RPMI7951 (cell line): ENCODE measurements at places on chromosomes 16 and 17.

GRCh38 chr16:25771812-25772568, 80.2 kb downstream of the HS3ST4 start:
- DNase-seq: no peak

GRCh38 chr17:79150799-79151198, 76.2 kb downstream of the ENGASE start:
- DNase-seq: no peak

- peak; percentile 7 for DNase-seq
These were observed 7.4 kb upstream of the EFCAB13 start for GRCh38 chr17:47316311-47316710.

- DNase-seq: no peak
These were observed 36.5 kb downstream of the CPNE2 start for GRCh38 chr16:57128771-57129389.

- DNase-seq: no peak
These were observed 31.8 kb downstream of the MED13 start for GRCh38 chr17:62033317-62033716.

DNA sequence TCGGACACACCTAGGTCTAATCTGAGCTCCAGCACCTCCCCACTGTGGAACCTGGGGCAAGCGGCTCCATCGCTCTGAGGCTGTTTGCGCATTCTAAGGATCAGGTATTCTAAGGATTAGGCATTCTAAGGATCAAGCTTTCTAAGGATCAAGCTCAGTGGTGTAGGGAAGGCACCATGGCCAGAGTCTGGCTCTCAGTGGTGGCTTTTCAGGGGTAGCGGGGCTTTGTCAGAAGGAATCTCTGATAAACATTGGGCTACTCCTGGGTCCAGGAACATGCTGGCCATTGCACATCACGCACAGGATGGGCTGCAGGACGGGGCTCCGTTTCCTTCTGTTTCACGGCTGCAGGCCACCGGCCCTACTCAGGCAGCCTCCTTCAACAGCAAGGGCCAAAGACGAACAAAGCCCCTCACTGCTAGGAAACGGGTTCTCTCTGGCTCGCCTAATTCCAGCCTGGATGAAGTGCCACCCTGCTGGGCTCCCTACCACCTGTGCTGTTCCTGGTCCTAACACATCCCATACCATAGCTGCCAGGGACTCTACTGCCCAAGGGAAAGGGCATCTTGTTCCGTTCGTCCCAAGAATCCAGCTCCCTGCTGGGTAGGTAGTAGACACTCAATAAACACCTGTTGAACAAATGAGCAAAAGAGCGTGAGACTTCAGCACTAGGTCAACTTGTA, 5.5 kb downstream of the C1QTNF1 start:
- DNase-seq: no peak

DNA sequence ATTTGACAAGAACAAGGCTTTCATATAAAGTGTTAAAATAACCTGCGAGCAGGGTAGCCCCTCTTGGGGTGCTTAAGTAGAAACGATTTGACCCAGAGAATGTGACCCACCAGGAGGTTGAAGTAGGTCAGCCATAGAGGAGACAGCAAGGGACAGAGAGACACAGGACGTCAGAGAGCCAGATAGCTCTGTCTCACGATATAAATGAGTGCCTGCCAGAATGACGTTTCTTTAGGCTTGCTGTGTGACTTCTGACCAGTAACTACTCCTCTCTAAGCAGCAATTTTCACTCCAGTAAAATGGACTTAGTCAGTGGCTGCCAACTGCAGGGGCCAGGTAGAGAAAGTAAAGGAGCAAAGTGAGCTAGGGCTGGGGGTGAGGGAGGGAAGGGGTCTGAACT, 473.0 kb upstream of the C16orf82 start:
- no peak for DNase-seq

- DNase-seq: peak; percentile 54
These were observed 567 bp downstream of the SOX9 start for GRCh38 chr17:72121164-72122009.

DNA sequence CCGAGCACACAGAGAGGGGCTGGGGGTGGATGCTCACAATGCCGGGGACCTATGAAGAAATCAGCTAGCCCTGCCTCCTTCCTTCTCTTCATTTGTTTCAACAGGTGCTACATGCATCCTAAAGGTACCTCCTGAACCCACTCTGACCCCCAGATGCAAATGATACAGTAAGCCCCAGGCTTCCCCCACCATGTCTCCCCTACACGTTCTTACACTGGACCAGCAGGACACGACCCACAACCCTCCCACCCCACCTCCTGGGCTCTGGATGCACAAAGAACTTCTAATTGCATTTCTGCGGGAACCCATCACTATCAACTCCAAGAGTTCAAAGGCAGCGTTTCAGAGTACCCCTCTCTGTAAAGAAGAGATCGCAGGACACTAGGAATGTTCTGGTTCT, 2.1 kb downstream of the XYLT1 start:
- no peak for DNase-seq

GRCh38 chr16:72285728-72286127, 113.8 kb upstream of the PMFBP1 start:
- peak; percentile 72 for DNase-seq

DNA sequence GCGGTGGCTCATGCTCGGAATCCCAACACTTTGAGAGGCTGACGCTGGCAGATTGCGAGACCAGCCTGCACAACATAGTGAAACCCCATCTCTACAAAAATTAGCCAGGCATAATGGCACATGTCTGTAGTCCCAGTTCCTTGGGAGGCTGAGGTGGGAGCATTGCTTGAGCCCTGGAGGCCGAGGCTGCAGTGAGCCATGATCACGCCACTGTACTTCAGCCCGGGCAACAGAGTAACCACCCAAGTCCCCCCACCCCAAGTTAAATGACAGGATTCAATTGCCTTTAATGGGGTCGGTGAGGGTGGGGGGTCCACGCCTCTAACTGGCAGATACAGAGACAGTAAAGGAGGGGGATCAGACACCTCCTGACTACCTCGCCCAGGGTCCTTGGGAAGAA, 44.9 kb downstream of the EMP2 start:
- DNase-seq: no peak

DNA sequence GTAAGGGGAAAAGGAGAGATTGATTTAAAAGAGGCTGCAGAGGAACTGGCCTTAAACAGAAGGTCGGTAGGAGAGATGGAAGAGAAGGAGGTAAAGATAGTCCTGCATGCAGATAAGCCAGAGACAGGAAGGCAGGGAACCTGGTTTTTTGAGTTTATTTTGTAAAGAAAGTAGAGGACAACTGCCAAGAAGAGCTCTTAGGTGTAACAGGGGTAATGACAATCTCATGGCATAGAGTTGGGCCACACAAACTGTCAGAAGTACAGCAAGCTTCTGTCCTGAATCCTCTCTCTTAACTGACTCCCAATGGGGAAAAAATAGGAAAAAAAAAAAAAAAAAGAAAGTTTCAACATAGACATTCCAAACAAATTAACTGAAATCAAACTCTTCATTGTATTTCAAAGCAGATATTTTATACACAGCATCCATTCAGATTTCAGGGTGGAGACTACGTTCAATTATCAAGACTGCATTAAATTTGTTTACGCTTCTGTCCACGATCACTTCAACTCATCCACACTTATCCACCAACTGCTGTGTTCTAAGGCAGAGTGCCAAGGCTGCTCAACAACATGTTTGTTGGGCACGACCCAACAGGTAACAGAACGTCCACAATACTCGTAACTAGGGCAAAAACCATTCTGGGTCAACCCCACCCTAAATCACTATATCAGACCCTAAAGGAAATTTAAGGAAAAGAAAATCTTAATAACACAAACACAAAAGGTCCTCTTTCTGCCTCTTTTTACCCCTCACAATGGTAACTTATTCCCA, 34.9 kb downstream of the USP31 start:
- DNase-seq: no peak

- peak; percentile 76 for DNase-seq
These were observed 14.4 kb downstream of the SLFN5 start for GRCh38 chr17:35257208-35257659.

- DNase-seq: no peak
These were observed 7.7 kb downstream of the METRNL start for GRCh38 chr17:83086907-83087787.

GRCh38 chr17:35377706-35378105, 4.3 kb upstream of the SLFN11 start:
- DNase-seq: no peak

DNA sequence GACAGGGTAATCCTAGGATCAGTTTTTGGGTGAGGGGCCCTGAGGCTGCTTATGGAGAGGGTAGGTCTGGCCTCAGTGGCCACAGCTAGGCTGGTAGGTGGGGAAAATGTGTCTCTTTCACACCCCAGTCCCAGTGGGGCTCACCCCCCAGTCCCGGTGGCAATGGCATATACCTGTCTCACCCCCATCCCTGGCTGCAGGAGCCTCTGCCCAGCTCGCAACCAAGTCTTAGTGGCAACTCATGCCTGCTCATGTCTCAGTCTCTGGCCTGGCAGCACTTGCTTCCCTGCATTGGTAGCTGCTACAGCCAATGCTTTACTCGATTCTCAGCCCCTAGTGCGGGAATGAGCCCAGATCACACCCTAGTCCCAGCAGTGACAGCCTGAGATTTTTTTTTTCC, 221.5 kb downstream of the BCAS3 start:
- no peak for DNase-seq

- DNase-seq: no peak
These were observed 170.2 kb upstream of the ANKFN1 start for GRCh38 chr17:55983096-55983495.

- DNase-seq: peak; percentile 68
These were observed 2.2 kb downstream of the JUP start for GRCh38 chr17:41784207-41784744.

DNA sequence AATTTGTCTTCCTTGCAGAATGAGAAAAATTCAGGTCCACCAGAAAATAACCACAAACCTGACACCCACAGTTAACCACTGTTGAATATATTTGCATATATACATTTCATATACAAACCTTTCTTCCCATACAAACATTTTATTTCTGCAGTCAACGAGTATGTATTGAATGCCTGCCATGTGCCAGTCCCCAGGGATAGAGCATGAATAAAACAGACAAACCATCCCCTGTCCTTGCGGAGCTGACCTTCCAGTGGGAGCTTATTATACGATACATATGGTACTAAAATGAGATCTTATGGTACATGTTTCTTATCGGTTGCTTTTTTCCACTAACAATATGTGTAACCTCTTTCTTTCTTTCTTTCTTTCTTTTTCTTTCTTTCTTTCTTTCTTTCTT, 116.7 kb downstream of the PITPNC1 start:
- DNase-seq: no peak

GRCh38 chr17:534071-534691, 180.5 kb downstream of the VPS53 start:
- no peak for DNase-seq

GRCh38 chr17:34673995-34674890, 94.9 kb downstream of the TMEM132E start:
- no peak for DNase-seq

DNA sequence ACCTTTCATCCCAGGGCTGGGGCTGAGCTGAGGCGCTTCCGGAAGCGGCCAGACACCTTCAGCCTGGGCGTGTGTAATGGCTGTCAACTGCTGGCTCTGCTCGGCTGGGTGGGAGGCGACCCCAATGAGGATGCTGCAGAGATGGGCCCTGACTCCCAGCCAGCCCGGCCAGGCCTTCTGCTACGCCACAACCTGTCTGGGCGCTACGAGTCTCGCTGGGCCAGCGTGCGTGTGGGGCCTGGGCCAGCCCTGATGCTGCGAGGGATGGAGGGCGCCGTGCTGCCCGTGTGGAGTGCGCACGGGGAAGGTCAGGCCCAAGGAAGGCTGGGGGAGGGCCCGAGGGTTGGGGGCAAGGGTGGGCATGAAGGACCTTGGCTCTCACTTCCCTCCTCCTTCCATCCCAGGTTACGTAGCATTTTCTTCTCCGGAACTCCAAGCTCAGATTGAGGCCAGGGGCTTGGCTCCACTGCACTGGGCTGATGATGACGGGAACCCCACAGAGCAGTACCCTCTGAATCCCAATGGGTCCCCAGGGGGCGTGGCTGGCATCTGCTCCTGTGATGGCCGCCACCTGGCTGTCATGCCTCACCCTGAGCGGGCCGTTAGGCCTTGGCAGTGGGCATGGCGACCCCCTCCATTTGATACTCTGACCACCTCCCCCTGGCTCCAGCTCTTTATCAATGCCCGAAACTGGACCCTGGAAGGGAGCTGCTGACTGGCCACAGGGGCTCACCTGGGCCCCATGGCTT, 19.6 kb downstream of the PFAS start:
- DNase-seq: no peak

DNA sequence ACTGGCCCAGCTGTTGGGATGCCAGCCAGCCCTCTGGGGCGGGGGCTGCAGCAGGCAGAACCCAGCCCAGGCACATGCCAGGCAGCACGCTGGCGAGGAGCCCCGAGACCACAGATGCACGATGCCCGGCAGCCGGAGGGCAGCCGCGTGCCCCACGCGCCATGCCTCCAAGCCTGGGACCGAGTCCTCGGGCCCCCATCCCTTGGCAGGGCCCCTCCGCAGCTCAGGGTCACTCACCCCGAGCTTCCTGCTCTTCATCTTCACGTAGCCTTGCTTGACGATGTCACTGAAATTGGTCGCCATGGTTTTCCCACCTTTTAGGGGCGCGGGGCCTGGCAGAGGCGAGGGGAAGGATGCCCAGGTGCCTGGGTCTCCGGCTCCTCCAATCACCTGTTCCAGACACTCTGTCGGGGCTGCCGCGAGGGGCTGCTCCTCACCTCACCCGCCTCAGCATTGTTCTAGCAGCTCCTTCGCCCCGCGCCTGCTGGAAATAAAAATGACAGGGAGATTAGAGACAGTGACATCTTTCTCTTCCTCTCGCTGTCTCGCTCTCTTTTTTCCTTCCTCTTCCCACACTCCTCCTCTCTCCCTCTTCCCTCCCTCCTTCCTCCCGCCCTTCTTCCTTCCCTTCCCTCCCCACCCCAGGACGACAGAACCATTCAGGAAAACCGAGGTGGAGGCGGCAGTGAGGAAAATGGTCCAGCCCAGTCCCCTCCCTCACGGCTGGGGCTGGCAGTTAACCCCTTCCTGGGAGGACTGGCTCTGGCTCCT, 6.9 kb downstream of the DOK4 start:
- peak; percentile 80 for DNase-seq

DNA sequence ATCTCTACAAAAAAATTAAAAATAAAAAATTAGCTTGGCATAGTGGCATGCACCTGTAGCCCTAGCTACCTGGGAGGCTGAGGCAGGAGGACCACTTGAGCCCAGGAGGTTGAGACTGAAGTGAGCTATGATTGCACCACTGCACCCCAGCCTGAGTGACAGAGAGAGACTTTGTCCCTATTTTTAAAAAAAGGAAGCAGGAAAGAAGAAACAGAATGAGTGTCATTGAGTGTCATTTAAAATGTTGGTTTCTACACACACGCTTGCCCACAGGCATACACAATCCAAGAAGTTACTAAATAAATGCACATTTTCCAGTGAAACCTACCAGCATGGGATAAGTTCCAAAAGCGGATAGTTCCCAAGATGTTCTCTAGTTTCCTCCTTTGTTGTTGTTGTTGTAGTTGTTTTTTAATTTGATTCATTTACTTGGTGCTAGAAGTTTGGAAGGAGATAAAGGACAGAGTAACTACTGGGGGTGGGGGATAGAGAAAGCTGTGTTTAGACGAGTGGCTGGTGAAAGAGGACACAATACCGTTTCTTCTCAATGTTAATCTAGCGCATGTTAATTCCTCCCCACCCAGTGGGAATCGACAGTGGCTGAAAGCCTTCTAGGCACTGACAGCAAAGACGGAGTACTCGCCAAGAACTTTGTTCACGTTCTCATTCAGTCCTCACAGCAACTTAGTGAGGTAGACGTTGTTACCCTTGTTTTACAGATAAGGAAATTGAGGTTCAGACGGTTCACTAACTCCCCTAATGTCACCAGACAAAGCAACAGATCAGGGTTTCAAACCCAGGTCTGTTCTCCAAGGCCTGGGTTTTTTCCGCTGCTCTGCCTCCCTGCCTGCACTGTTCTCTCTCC, 17.3 kb downstream of the MRPS23 start:
- DNase-seq: no peak

GRCh38 chr17:19270704-19271611, 33.8 kb downstream of the EPN2 start:
- no peak for DNase-seq
